Fibroblast of lung (primary cell): ENCODE measurements at places on chromosomes 5 and 9. TPM values are rescaled to one million over a fixed set of nuclear protein-coding genes. Genes with fewer than 3 reads are reported as not detected.

PCDHB7 gene
- total RNA-seq = 1.0 and 1.5 TPM in 2 replicates

PRUNE2 gene
- 44.9 and 95.6 TPM in 2 replicates for total RNA-seq

DNA sequence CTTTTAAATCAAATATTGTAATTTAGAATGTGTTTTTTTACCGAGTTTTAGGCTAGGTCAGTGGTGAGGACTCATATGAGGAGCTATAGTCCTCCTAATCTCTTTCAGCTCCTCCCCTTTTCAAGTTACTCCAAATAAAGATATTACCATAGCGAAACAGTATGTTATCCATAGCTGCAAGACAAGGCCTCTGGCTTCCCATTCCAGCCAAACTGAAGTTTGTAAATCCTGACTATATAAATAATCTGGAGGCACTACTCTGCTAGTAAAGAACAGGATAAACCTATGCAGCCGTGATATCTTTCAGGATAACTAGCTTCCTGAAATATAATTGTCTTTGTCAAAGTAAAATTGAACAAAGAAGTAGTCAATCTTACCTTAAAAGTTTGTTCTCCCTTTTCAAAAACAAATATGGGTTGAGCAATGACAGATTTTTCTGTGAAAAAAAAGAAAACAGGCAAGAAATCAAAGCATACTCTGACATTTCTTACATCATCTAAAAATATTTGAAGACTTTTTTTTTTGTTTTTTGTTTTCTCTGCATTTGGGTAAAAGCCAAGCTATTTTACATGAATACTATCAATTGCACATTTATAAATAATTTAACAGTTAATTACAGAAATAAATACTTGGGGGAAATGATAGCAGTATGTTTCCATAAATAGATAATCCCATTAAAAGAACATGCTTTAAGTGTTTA, 29.3 kb upstream of the NADK2 start:
- H3K27ac ChIP-seq = no peak overlapping the region
- no peaks in the 10 kb centered on the region for H3K27me3 ChIP-seq
- no peaks in the 10 kb centered on the region for H3K4me1 ChIP-seq
- H3K4me3 ChIP-seq = no peak overlapping the region

GRCh38 chr5:6135977-6136376, 242.4 kb downstream of the MED10 start:
- no peak overlapping the region for H3K4me3 ChIP-seq
- no peaks in the 10 kb centered on the region for H3K4me1 ChIP-seq
- DNase-seq = no peak
- H3K36me3 ChIP-seq = no peaks in the 10 kb centered on the region
- H3K27me3 ChIP-seq = no peaks in the 10 kb centered on the region

GRCh38 chr5:140293091-140293848, 9.6 kb downstream of the PFDN1 start:
- peak; percentile 34 for DNase-seq
- H3K36me3 ChIP-seq = no peaks in the 10 kb centered on the region
- H3K4me3 ChIP-seq = no peak overlapping the region
- H3K27ac ChIP-seq = no peak overlapping the region

DNA sequence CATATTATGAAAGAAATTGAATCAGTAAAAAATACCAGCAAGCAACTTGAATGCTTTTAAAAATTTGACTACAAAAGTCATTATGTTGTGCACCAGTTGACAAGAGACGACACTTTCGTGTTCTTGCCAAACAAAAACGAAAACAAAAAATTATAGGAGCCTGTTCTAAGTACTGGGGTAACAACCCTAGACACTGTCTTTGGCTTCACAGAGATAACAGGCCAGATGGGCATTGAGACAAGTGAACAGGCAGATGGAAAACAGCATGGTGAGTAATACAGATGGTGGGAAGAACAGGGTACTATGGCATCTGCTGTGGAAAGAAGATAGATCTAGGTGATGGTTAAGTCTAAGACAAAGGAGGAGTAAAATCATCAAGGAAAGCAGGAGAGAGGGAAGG, 99.0 kb downstream of the CDH12 start:
- H3K27ac ChIP-seq = no peak overlapping the region
- no peak for DNase-seq

DNA sequence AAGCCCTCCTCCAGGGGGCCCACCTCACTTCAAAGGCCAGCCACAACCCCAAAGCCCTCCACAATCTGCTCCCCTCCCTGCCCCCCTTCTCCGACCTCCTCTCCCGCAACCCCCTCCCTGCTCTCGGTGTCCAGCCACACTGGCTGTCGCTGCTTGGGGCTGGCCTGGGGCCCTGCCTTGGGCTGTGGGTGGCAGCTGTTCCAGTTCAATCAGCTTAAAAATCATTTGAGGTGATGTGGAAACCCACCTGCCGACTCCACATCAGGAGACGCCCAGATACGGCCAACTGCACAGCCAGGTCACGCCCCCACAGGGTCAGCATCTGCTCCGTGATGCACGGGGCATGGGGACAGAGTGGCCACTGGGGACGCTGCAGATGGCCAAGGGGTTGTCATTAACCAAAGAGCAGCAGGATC, 107.0 kb upstream of the MVB12B start:
- no peak overlapping the region for H3K27ac ChIP-seq
- no peaks in the 10 kb centered on the region for H3K4me1 ChIP-seq
- no peak overlapping the region for H3K4me3 ChIP-seq

DNA sequence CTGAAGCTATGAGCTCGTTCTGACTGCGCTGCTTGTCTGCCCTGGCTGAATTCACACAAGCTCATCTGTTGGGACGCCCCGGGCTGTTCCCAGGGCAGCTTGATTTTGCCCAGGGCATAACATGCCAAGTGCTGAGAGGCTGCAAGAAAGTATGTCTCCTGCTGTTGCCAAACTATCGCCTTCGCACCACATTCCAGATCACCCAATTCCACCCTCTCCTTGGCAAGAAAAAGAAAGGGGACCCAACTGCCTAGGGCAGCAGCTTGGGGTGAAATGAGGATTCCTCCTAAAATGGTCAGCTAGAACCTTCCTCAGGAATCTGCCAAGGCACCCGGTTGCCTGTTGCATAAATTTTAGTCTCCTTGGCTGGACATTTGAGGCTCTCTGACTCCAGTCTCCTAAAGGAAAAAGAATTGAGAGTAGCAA, 21.2 kb downstream of the COL15A1 start:
- H3K27me3 ChIP-seq = no peaks in the 10 kb centered on the region
- peaks cover 20% of the 10 kb centered on the region for H3K4me1 ChIP-seq
- H3K27ac ChIP-seq = no peak overlapping the region
- H3K4me3 ChIP-seq = no peak overlapping the region

- H3K27me3 ChIP-seq = no peaks in the 10 kb centered on the region
- DNase-seq = no peak
- peaks cover 9% of the 10 kb centered on the region for H3K4me1 ChIP-seq
- no peak overlapping the region for H3K27ac ChIP-seq
- no peak overlapping the region for H3K4me3 ChIP-seq
These were observed 104.1 kb downstream of the ADAMTS2 start for GRCh38 chr5:179241175-179241574.

DNA sequence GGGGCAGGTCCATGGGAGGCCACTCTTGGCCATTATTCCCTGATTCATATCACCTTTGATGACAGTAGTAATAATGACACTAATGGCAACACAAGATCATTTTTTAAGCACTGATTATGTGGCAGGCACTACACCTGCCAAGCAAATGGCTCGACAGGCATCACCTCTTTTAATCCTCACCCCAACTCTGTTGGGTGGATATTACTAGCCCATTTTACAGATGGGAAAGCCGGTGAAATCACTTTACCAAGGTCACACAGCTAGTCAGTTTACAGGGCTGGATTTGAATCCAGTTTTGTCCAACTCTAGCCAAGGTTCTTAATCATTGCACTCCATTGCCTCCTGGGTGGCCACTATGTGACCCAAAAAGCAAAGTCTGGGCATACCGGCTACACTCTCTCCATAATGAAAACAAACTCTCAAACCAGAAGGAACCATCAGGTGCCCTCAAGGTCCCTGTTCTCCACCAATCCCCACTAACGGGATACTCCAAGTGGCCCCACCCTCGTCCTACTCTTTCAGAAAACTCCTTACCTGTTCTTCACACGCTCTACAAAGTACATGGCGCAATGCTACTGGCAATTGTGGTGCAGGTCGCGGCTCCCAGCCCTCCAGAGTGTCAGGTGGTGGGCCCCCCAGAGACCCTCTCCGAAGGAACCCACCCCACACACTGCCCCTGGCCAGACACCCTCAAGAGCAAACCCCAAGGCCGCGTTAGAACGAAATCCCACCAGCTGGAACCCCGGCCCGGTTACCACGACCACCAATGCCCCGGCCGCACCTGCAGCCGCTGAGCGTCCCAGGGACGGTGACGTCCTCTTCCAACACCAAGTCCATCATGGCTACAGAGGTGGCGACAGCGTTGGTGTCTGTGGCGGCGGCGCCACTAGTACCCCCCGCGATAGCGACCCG, 572 bp downstream of the CDK5RAP2 start:
- H3K27me3 ChIP-seq = no peaks in the 10 kb centered on the region
- no peaks in the 10 kb centered on the region for H3K36me3 ChIP-seq
- peak overlapping the region; percentile 81 for H3K27ac ChIP-seq
- peak overlapping the region; percentile 62 for H3K4me3 ChIP-seq
- H3K4me1 ChIP-seq = peaks cover 3% of the 10 kb centered on the region

GABRA6 gene
- total RNA-seq = not detected in 2 replicates

PRRX2 gene
- 4.6 and 11.7 TPM in 2 replicates for total RNA-seq

- no peaks in the 10 kb centered on the region for H3K4me1 ChIP-seq
- H3K36me3 ChIP-seq = no peaks in the 10 kb centered on the region
- no peaks in the 10 kb centered on the region for H3K27me3 ChIP-seq
- no peak for DNase-seq
- H3K27ac ChIP-seq = no peak overlapping the region
These were observed 19.0 kb upstream of the ACTBL2 start for GRCh38 chr5:57501414-57502201.

GRCh38 chr9:71121275-71122021, at the start of gene TRPM3:
TSS of gene TRPM3 (minus strand) at chr9:71121621. CDS start at chr9:71121354, 267 bp downstream.
- H3K27me3 ChIP-seq = no peaks in the 10 kb centered on the region
- no peak within 1 kb of the TSS for H3K4me3 ChIP-seq
- H3K36me3 ChIP-seq = no peaks in the 10 kb centered on the region
- no peak for DNase-seq
- H3K27ac ChIP-seq = no peak within 1 kb of the TSS
- H3K4me1 ChIP-seq = no peaks in the 10 kb centered on the region

- H3K4me3 ChIP-seq = no peak overlapping the region
- no peaks in the 10 kb centered on the region for H3K27me3 ChIP-seq
- no peak overlapping the region for H3K27ac ChIP-seq
These were observed 167.9 kb upstream of the ACTBL2 start for GRCh38 chr5:57650360-57651069.

GRCh38 chr5:138438724-138439476, at the start of gene REEP2:
TSS of gene REEP2 (plus strand) at chr5:138439057. CDS start at chr5:138439209, 152 bp downstream.
- H3K36me3 ChIP-seq = peaks cover 10% of the 10 kb centered on the region
- H3K4me3 ChIP-seq = peak within 1 kb of the TSS; percentile 65
- peaks cover 10% of the 10 kb centered on the region for H3K4me1 ChIP-seq
- DNase-seq = peak; percentile 30
- H3K27me3 ChIP-seq = no peaks in the 10 kb centered on the region

SLCO4C1 gene
- under 0.01 TPM in 1 of 2 replicates, not detected in the other for total RNA-seq

GRCh38 chr9:72203205-72203803, 54.1 kb downstream of the GDA start:
- H3K36me3 ChIP-seq = no peaks in the 10 kb centered on the region
- no peaks in the 10 kb centered on the region for H3K4me1 ChIP-seq
- H3K27ac ChIP-seq = no peak overlapping the region
- DNase-seq = peak; percentile 7

EEIG1 gene
- 7.2 and 13.2 TPM in 2 replicates for total RNA-seq

IFNA21 gene
- not detected in 2 replicates for total RNA-seq

- H3K27me3 ChIP-seq = no peaks in the 10 kb centered on the region
- DNase-seq = no peak
- H3K36me3 ChIP-seq = peaks cover 2% of the 10 kb centered on the region
- no peak overlapping the region for H3K4me3 ChIP-seq
- H3K27ac ChIP-seq = no peak overlapping the region
These were observed 15.4 kb downstream of the POC5 start for GRCh38 chr5:75701856-75702255.

SLC1A1 gene
- 4.1 and 4.5 TPM in 2 replicates for total RNA-seq

LCN15 gene
- total RNA-seq = not detected in 2 replicates

- H3K4me1 ChIP-seq = no peaks in the 10 kb centered on the region
- H3K27ac ChIP-seq = no peak overlapping the region
- no peak for DNase-seq
- H3K27me3 ChIP-seq = no peaks in the 10 kb centered on the region
- no peak overlapping the region for H3K4me3 ChIP-seq
- H3K36me3 ChIP-seq = no peaks in the 10 kb centered on the region
These were observed 20.6 kb downstream of the GLRX start for GRCh38 chr5:95801961-95802360.

DNA sequence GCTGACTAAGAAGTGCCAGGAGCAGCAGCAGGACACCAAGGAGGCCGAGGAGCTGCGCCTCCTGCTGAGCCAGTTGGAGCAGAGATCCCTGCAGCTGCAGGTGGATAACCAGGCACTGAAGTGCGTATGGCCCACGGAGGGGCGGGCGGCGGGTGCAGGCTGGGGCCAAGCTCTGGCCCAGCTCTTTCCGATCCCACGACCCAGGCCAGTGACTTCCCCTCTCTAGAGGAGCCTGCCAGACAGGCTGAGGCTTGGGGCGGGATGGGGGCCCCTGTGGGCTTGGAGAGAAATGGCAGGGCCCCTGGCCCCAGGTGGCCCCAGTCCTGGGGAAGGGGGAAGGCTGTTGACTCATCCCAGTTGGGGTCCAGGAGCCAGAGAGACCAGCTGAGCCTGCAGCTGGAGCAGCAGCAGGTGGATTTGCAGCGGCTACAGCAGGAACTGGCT, 3.6 kb downstream of the PTRH1 start:
- no peak overlapping the region for H3K4me3 ChIP-seq
- peaks cover 7% of the 10 kb centered on the region for H3K4me1 ChIP-seq
- no peaks in the 10 kb centered on the region for H3K27me3 ChIP-seq
- peaks cover 1% of the 10 kb centered on the region for H3K36me3 ChIP-seq

- no peak overlapping the region for H3K4me3 ChIP-seq
- H3K4me1 ChIP-seq = no peaks in the 10 kb centered on the region
- no peak overlapping the region for H3K27ac ChIP-seq
- no peaks in the 10 kb centered on the region for H3K27me3 ChIP-seq
- peak; percentile 68 for DNase-seq
These were observed 27.3 kb upstream of the EDIL3 start for GRCh38 chr5:84411832-84412605.

DNA sequence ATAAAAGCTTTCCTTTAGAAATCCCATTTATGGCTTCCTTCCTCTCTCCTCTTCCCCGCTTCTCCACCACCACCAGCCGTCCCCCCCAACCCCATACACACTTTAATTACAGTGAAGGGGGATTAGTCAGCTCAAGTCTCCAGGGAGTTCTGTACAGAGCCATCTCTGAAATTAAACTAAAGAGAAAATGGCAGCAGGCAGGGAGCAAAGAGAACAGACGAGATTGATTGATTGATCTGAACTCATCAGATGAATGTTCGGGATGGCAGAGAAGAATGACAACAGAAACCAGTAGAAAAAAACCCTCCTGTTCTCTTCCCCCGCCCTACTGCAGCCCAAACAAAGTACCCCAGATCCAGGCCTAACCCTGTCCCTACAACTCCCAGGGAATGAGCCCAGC, 241.7 kb upstream of the PANK3 start:
- no peaks in the 10 kb centered on the region for H3K27me3 ChIP-seq
- no peak for DNase-seq
- no peaks in the 10 kb centered on the region for H3K4me1 ChIP-seq
- no peaks in the 10 kb centered on the region for H3K36me3 ChIP-seq
